D341Med (cell line): ENCODE measurements at places on chromosomes 7 and 10.

DNA sequence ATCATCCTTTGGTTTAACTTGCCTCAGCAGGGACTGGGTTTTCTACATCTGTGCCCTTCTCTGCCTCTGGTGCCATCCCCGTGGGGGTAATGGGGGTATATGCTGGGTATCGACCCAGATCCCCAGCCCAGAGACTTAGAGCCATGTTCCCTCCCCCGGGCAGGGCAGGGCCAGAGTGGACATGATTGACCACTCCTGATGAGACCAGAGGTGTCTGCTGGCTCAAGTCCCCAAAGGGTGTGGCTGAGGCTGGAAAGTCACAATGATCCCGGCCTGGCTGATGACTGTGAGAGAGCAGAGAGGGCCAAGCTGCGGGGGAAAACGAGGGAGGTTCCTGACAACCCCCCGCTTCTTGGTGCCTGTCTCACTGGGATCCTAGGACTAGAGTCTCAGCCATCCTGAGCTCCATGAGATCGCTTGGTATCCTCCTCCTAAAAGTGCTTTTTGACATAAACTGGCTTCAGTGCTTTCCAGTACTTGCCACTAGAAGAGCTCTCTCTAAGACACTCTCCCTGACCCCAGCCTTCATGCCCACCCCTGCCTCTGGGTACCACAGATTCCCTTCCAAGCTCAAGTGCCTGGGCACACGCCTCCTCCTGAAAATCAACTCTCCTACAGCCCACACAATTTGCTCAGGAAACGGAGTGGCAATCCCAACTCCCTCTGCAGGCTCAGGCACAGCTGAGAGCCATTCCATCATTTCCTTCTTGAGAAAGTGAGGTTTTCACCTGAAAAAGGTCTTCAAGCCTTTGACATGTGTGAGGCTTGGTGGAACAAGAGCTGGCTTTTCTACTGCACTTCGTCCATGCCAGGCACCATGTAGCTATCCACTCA lies 33.9 kb downstream of the DRGX start:
- peak; percentile 17 for DNase-seq

GRCh38 chr10:130470973-130471372 lies 334.8 kb downstream of the GLRX3 start:
- no peak for DNase-seq

GRCh38 chr10:73653701-73654100 lies 2.1 kb downstream of the SYNPO2L start:
- DNase-seq = no peak

DNA sequence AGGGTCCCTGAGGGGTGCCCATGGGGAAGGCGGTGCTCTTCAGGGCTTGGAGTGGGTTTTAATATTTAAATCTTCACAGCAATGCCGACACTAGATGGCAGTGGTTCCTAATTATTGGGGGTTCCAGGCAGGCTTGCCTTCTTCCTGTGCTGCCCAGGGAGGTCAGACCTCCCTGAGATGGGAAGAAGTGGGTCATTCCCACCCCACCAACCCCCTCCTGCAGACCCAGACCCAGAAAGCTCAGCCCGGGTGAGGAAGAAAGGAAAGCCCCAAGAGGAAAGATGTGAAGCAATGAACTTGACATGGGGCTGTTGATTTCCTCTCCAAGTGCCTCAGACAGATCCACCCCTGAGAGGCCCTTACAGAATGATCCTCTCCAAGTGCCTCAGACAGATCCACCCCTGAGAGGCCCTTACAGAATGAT lies 85.1 kb upstream of the LANCL2 start:
- DNase-seq = peak; percentile 83

DNA sequence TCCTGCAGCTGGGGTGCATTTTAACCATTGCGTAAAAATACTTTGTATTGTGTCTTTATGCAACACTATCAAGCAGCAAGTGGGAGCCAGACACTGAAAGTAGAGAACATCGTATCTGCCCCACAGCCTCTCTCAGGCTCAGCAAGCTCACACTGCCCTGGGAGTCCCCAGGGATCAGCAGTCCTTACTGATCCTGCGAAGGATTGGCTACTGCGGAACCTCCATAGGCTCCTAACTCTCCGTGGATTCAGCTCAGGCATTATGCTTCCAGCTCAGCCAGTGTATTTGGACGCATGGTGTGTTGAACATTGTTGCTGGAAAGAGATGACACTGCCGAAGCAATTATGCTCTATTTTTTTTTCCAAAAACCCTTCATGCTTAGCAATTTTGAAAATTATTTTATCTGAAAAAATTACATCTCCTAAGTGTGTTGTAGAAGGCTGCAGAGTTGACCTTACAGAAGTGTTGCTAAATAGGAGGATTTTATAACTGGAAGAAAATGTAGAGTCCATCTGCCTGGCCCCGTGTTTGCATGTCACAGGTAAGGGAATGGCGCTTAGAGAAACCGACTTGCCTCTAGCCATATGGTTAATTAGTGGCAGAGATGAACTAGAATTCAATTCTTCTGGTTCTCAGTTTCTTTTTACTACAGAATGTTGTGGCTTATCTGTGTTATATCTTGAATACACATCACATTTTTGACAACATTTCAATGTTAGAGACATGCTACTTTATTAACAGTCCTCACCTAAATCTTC lies 276.4 kb upstream of the COBL start:
- DNase-seq = peak; percentile 82

DNA sequence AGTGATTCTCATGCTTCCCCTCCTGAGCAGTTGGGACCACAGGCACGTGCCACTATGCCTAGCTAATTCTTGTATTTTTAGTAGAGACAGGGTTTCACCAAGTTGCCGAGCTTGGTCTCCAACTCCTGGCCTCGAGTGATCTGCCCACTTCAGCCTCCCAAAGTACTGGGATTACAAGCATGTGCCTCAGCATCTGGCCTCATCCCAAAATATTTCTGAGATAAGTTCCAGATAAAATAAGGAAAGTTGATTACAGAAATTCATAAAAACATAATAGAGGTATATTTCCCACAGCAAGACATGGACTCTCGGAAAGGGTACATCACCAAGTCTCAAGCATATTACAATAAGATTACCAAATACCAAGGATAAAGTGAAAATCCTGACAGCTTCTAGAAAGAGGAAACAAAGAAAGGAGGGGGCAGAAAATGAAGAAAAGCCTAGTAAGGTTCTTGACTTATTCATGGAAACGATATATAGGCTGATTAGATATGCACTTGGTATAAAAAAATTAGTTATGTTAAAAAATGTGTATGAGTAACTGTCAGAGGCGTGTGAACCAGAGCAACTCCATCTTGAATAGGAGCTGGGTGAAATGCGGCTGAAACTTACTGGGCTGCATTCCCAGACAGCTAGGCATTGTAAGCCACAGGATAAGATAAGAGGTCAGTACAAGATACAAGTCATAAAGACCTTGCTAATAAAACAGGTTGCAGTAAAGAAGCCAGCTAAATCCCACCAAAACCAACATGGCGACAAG lies 35.0 kb downstream of the IQUB start:
- DNase-seq = no peak

- no peak for DNase-seq
These were observed 12.2 kb downstream of the CPA2 start for GRCh38 chr7:130278860-130279259.
